Spleen (tissue), 13 donors: ENCODE measurements at places on chromosomes 3 and 15. TPM values are rescaled to one million over a fixed set of nuclear protein-coding genes. Genes with fewer than 3 reads are reported as not detected.

The CX3CR1 gene
- total RNA-seq, result 6.2 TPM

- peak overlapping the region; percentile 97 for H3K27ac ChIP-seq
- peaks cover 7% of the 10 kb centered on the region for H3K36me3 ChIP-seq
- peak overlapping the region; percentile 76 for H3K4me3 ChIP-seq
- DNase-seq, result no peak
- no peaks in the 10 kb centered on the region for H3K27me3 ChIP-seq
- peaks cover 48% of the 10 kb centered on the region for H3K4me1 ChIP-seq
These were observed 1.3 kb downstream of the NGLY1 start for GRCh38 chr3:25781758-25782594.

DNA sequence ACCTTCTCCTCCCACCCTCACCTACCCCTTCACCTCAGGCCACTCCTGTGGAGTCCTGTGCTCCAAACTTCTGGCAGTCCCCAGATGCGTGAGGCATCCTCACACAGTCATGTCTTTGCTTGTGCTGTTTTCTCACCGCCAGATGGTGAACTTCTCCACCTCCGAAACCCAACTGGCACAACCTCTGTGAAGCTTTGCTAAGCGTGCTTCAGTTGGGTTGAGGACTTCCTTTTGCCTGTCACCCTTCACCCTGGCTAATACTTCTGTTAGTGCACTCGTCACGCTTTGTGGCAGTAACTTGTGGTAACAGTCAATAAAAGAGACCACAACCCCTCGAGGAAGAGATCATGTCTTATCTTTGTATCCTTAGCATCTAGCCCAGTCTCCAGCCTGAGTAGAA, 42.0 kb upstream of the SKOR1 start:
- H3K4me1 ChIP-seq, result peaks cover 37% of the 10 kb centered on the region
- H3K27ac ChIP-seq, result no peak overlapping the region
- H3K27me3 ChIP-seq, result no peaks in the 10 kb centered on the region
- no peaks in the 10 kb centered on the region for H3K36me3 ChIP-seq
- H3K4me3 ChIP-seq, result no peak overlapping the region

DNA sequence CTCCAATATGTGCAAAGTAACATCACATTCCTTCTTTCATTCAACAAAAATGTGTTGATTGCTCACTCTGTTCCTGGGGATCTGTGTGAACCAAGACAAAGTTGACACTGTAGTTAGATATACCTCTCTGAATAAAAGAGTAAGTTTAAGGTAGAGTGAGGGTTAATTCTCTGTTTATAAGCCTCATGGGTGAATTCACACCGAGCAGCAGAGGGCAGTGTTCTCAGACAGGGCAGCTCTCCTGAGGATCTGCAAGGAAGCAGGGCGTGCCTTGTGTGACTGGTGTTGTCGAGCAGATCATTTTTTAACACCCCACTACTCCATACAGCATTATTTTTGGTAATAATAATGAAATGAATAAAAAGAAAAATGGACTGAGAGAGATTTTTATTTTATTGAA, 34.4 kb downstream of the PAQR9 start:
- no peak overlapping the region for H3K27ac ChIP-seq
- H3K36me3 ChIP-seq, result no peaks in the 10 kb centered on the region
- DNase-seq, result no peak
- H3K27me3 ChIP-seq, result no peaks in the 10 kb centered on the region

DNA sequence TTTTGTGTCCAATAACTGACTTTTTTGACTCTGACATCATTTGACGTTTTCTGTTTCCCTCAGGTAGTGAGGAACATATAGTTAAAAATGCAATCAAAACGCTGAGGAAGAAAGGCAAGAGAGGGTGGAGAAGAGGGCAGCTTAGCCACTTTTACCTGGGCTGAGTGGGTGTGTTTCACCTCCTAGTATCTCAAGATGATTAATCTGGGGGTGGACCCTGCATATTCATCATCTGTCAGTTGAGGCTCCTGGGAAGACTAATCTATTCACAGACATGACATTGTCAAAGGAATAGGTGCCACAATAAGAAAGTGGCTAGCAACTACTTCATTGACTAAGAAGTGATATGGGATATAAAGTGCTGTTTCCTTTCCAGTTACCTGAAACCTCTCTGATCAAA, 331.5 kb upstream of the RARB start:
- H3K4me3 ChIP-seq, result no peak overlapping the region

DNA sequence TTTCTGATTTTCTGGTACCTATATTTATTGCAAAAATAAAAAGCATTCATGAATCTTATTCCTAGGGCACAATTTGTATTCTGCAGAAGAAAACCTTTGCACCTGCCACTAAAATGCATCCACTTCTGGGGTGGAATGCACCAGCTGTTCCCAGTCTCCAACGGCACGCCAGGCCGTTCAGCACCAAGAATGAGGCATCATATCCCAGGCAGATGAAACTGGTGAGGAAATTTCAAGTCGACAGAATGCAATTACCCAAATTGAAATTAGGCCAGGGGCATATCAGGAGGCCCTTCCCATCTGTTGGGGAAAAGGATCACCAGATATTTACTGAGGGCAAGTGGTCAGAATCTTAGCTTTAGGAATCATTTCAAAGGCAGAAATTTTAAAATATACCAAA, 13.6 kb upstream of the RBMS3 start:
- no peak overlapping the region for H3K4me3 ChIP-seq
- DNase-seq, result no peak
- H3K27me3 ChIP-seq, result no peaks in the 10 kb centered on the region

GRCh38 chr3:186024210-186024609, 84.7 kb downstream of the ETV5 start:
- H3K27ac ChIP-seq, result no peak overlapping the region
- H3K36me3 ChIP-seq, result no peaks in the 10 kb centered on the region
- no peak for DNase-seq
- peaks cover 6% of the 10 kb centered on the region for H3K27me3 ChIP-seq
- no peaks in the 10 kb centered on the region for H3K4me1 ChIP-seq
- no peak overlapping the region for H3K4me3 ChIP-seq
